Type B pancreatic cell (in vitro differentiated cells): ENCODE measurements at places on chromosomes 12 and 14.

DNA sequence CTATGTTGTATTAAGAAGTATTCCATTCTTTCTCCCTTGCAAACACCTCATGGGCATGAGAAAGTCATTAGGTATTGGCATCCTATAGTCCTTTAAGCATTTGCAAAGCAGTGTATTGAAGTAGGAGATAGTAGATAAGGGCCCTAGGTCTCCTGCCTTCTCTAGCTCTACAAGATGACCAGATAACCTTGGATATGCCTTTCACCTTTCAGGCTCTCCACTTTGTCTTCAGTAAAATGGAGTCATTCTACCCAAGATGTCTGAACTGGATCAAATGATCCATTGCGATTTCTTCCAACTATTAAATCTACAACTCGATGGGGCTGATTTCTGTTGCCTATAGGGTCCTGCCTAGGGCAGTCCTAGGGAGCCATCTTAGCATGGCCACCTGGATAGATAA, 132.1 kb upstream of the BTG1 start:
- no peak for DNase-seq

DNA sequence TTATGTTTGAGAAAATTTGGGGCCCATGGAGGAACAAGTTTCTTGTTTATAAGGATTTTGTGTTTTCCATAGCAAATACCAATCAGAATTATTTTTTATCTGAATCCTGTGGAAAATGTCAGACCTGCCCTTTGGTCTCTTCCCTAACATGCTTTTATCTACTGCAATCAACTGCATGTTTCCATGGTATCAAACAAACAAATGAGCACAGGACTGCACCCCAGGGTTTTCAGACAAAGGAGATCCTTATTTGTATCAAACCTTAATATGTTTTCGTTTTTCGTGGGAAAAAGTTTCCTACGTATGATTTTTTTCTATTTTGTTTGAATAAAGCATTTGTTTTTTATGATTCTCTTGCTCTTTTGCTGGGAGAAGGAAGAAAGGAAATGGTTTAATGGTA, 91.1 kb downstream of the GPR135 start:
- DNase-seq, result no peak

DNA sequence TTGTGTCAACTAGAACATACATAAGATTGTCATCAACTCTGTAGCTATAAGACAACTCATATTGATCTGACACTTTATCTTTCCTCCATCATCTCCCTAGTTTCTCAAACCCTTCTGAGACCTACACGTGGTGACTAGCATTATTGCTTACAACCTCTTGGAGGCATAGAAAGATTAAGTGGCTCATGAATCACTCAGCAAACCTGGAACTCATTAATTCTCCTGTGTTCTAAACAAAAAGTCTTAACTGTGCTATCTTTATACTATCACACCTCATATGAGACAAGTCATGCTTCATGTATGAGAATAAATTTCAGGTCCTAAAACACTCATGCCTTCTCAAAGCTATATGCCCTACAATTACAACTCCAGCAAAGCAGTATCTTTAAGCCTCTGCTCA, 408.6 kb upstream of the SYT1 start:
- no peak for DNase-seq

DNA sequence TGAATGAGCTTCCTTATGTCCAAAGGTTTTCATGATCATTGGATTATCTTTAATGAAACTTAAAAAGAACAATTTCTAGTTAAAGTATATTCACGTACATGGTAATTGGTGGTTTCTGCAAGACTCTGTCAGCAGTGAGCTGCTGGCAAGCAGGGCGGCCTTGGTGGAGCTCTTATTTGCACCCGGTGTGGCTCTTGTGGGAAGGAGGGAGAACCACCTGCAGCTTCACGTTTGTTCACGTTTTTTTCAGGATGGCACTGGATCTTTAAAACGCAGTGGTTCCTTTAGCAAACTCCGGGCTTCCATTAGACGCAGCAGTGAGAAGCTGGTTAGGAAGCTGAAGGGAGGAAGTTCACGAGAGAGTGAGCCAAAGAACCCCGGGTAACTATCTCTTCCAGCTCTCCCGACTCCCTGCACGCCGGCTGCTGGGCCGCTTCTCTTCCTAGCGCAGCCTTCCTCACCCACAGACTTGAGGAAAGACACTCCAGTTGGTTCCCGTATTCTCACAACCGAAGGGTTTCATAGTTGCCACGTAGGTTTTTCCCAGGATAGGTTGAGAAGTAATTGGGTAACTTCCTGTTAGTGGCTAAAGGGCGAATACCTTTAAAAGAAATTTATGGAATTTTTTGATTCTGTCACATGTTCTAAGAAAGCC, 28.3 kb downstream of the XRCC3 start:
- DNase-seq, result no peak

GRCh38 chr12:10392394-10392930, 2.6 kb upstream of the KLRK1 start:
- no peak for DNase-seq

GRCh38 chr14:27391331-27391730, 793.5 kb upstream of the NOVA1 start:
- no peak for DNase-seq

DNA sequence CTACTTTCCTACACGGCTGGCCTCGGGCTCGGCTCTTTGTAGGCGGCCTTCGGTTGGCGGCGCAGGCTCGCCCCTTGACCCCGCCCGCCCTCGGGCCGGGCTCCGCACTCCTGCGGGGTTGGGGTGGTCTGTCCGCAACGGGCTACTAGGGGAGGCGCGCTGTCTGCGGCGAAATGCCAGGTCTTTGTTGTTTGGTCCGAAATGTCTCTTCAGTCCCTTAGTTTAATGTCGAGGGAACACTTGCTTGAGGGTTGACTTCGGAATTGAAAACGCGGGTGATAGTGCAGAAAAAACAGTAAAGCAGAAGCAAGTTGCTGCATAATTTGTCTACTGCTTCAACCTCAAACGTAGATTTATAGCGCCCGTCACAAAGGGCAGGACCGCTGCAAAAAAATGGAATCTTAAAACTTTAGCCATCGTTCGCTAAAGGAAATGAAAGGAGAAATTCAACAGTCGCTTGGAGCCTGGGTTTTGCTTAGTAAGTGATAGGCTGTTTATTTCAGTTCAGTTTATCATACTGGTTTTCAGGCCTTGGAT, 390 bp downstream of the JKAMP start:
- DNase-seq, result no peak

- no peak for DNase-seq
Observed at GRCh38 chr12:318759-319515, 56.3 kb upstream of the SLC6A13 start.

GRCh38 chr12:125262851-125263250, 197.6 kb downstream of the AACS start:
- no peak for DNase-seq

DNA sequence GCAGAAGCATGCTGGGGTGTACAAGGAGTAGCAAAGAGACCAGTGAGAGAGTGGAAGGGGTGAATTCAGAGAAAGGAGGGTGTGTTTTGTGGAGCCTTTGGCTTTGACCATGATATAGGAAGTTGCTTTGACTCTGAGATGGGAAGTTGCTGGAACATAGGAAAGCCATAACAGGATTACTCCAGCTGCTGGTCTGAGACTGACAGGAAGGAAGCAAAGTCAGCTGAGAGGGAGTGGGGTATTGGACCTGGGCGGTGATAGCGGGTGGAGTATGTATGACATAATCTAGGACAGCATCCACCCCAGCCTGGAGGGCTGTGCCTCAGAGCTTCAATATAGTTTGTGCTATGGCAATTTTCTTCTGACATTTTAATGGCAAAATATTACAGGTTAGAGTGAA, 324.4 kb downstream of the PDZRN4 start:
- DNase-seq, result no peak

DNA sequence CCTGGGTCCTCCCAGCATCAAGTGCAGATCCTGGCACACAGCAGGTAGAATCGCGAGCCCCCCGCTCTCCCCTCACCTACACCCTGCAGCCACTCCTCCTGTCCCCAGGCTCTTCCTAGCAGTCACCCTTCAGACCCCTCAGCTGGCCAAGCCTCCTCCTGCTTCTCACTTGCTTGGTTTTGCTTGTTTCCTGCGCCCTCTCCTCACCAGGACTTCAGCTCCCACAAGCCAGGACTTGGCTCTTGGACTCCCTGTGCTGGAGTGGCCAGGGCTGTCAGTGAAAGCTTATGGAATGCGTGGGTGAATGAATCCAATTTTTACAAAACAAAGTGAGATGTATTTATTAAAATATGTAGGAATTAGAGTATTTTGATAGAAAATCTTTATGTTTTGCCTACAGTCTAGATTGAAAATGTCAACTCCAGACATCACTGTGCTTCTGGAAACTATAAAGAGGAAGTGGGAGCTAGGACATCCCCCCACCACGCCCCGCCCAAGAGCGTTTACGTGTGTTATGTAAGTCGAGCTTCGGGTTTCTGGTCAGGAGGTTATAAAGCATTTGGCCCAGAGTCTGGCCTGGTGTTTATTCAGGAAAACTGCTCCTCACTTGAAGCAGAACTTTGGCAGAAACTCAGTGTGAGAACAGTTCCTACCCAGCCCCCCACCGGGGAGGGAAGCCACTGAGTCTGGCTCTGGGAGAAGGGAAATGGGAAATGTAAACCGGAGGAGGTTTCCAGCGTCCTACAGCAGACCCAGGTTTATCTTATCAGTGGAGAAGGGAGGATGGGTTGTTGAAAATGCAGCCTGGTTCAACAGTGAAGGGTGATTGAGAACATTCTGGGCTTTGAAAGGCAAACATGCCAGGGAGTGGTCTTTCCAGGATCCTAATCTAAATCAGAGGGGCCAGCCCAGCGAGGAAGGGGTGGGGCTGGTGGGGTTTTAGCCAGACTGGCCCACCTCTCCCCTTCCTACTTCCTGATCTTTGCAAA, 8.8 kb downstream of the ALDH2 start:
- DNase-seq, result no peak

DNA sequence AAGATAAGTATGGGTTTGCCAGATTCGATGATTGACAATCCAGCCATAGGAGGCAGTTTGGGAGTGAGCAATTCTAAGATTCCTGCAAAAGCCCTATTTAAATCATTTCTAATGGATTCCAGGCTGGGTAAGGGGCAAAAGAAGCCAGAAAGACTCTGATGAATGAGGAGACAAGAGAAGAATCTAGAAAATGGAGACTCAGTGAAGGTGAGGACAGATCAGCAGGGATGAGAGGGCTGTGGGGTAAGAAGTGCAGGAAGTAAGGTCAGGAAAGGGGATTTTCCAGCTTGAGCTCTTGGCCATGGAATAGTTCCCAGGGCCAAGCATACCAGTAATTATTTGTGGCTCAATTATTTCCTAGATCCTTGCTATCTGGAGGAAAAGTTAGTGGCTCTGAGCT, 87.3 kb downstream of the TMX1 start:
- DNase-seq, result no peak

- DNase-seq, result no peak
Observed at GRCh38 chr12:24947541-24948419, 1.1 kb downstream of the BCAT1 start.

GRCh38 chr12:58888131-58888783, 32.0 kb downstream of the LRIG3 start:
- no peak for DNase-seq

GRCh38 chr12:110531741-110532333, 29.7 kb downstream of the RAD9B start:
- DNase-seq, result no peak

DNA sequence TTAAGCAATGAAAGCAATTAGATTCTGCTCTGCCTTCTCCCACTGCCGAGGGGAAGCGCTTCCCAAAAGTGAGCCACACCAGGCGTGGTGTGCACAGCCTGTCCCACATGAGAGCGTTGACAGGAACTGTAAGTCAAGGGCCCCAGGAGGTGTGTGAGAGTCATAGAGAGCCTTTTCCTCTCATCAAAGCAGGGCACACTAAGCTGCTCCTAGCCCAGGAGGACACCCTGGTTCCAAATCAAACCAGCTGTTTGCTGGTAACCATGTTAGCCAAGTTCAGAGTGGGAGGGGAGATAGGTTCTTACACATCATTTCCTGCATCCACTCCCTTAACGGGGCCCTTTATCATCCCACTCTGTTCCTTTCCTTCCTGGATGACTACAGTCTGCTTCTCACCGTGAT, 98.3 kb downstream of the SPTSSA start:
- DNase-seq, result no peak

DNA sequence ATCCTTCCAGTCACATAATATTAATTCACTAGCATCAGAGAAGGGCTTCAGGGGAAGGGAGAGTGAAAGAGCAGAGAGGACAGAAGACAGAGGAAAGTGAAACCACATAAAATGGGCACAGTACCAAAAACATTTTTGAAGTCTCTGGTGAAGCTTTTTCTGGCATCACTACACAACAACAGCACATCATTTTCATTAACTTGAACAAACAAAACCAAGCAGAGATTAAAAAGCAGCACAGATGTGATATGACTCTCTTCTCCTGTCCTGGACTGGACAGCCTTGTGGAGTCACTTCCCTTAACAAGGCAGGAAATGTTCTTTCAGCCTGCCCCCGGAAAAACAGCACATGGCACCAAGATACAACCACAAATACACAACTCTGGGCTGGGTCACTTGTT, 112.0 kb downstream of the TSPAN8 start:
- DNase-seq, result no peak

GRCh38 chr12:52020539-52021336, 14.0 kb downstream of the TAMALIN start:
- no peak for DNase-seq

GRCh38 chr12:93614917-93615596, 42.6 kb downstream of the SOCS2 start:
- no peak for DNase-seq

DNA sequence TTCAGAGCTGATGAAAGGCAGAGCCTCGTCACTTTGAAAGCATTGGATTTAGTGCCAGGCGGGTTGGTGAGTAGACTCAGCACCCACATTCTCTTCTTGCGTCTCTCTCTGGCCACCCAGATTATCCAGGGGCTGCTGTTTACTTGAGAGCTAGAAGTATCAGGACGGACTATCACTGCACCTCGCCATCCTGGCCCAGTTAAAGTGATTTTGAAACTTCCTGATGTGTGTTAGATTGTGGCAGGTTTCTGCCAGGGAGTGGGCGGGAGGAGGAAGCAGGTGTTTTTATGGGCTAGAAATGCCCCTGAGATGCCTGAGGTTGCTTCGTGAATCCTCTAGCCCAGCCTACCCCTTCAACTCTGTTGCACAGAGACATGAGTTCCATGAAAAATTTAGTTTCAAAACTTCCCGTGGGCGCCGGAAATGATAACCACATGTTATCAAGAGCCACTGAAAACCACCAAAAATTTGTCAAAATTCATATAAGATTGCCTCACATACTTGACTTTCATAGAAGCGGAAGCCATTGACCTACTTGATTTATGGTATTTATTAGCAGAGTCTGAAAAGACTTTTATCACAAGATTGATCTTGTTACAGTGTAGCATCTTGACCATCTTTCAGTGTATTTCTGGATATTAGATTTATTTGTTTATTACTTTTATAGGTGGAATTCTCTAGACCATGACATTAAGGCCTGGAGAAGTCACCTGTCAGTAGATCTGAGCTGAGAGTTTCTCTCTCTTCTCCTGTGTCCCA, 466.0 kb downstream of the RAD51B start:
- DNase-seq, result no peak

DNA sequence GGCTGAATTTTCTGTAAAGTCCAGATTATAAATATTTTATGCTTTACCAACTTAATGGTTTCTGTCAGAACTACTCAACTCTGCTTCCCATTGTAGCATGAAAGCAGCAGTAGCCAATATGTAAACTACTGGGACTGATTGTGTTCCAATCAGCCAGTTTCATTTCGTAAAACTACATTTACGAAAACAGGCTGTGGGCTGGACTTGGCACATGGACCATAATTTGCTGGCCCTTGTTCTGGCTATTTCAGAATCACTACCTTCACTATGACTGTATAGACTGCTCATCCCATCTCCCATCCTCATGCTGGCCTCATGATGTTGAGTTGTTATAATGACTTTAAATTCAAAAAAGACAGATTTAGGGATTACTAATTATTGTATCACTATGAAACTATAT, 38.7 kb downstream of the FAR2 start:
- no peak for DNase-seq
